ENCODE measurements at places on chromosomes 2 and 18. TPM values are rescaled to one million over a fixed set of nuclear protein-coding genes. Genes with fewer than 3 reads are reported as not detected.
A peak's percentile ranks its signal among the peaks of the same experiment; 100 is the strongest.

GAL3ST2 gene
- 50.8 TPM for total RNA-seq

GRCh38 chr2:122132147-122132691 is 376.8 kb downstream of the TSN start:
- DNase-seq, result no peak

GRCh38 chr2:3958969-3959368 is 255.6 kb downstream of the DCDC2C start:
- no peak for DNase-seq

GRCh38 chr2:45422921-45423320 is 188.1 kb downstream of the SRBD1 start:
- no peak for DNase-seq

PRKAG3 gene
- total RNA-seq, result not detected

THAP4 gene
- total RNA-seq, result 86.7 TPM

PLA2R1 gene
- total RNA-seq, result 6.8 TPM

DNA sequence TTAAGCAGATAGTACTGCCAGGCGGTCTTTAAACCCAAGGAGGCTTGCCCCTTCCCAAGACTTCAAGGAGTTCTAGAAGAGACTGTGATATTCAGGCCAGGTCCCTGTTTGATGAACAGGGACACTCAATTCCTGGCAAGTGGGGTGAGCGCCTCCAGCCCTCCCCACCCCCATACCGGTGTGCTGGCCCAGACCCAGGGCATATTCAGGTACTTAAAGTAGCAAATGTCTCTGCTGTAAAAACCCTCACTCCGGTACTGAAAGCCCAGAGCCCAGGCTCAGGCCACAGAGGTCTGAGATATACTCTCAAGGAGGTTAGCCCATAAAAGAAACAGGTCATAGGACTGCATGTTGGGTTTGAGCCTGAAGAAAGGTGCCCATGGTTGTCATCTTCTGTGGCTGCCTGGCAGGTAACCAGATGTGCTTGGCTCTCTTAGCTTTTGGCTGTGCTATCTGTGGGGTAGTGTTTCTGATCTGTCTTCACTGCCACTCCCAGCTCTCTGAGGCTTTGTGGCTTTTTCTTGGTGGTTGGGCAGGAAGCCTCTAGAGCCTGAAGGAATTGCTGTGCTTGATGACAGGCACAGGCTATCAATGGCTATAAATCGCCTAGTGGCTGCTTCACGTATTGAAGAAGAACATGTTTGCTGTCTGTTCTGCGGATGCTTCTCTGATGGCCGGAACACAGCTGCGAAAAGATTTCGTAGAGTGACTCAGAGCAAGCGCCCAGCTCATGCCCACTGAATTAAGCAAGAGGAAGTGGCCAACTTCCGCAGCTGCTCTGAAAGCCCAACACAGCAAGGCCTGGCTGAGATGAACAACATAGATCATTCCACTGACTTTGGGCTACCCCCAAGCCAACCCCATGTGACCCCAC is 63.3 kb upstream of the ALPP start:
- DNase-seq, result peak; percentile 39

EGR4 gene
- not detected for total RNA-seq

ALK gene
- total RNA-seq, result 0.06 TPM

DNA sequence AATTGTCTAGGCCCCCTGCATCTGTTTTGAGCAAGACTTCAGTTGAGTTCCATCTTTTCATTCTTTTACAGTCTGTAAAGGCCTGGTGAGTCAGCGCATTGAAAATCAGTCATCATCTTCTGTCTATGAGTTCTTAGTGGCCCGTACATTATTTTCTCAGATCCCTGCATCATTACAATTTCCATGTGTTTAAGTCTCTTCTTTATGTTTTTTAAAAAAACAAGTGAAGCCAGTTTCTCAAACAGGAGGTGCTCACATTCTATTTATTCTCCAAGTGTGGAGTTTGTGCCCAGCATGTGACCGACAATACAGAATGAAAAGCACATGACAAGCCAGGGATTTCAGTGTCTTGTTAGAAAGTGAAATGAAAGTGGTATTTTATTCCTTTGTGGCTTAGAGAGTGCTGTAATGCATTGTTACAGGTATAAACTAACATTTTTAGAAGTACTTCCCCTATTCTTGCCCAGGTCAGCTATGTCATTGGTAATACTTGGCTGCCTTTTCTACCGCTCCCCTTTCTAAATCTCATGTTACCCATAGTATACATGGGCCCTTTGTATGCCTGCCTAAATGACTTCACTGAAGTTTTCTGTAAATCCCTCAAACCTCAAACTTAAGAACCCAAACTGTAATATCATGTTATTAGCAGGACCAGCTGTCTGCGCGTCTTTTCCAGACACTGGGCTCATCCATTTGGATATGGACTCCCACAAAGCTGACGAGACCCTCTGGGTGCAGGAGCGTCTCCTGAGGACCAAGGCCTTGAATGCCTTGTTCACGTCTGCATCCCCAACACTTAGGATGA is 67.6 kb downstream of the FEZ2 start:
- no peak for DNase-seq

- DNase-seq, result no peak
Measured at GRCh38 chr2:140023291-140023690, 1243.1 kb upstream of the NXPH2 start.

TTR gene
- total RNA-seq, result 1.2 TPM

ZCCHC2 gene
- total RNA-seq, result 23.5 TPM

- DNase-seq, result no peak
Measured at GRCh38 chr18:41714872-41715271, 240.2 kb upstream of the PIK3C3 start.

GRCh38 chr2:102428573-102428972 is 5.6 kb downstream of the IL18RAP start:
- no peak for DNase-seq

LOXL3 gene
- 1.5 TPM for total RNA-seq

- no peak for DNase-seq
Measured at GRCh38 chr2:219912491-219912921, 285.1 kb downstream of the SLC4A3 start.

ZDBF2 gene
- 3.2 TPM for total RNA-seq

DNA sequence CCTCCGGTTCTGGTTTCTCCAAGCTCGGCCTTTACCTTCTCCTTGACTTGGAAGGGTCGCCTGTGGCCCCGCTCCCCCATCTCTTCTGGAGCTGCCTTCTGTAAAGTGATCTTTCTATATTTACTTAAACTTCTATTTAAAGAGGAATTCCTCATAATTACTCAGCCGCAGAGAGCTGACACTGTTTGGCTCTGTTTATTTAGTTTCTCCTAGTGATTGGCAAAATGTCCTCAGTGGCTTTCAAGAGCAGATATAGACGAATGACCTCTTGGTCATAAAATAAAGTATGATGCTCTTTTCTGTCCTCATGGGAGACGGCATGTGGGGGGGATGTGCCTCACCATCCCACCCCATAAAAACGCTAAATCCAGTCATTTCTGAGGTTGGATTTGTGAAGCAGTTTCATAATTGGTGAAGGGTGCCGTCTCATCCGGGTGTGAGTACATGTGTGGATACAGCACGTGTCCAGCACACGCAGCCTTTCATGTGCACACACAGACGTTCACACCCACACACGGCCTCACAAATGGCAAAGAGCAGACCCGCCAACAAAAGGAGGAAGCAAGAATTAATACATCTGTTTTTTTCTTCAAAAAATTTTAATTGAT is 43.4 kb upstream of the SMAD7 start:
- no peak for DNase-seq
